ENCODE measurements at places on chromosomes 3 and 15. TPM values are rescaled to one million over a fixed set of nuclear protein-coding genes. Genes with fewer than 3 reads are reported as not detected.

GRCh38 chr3:159560214-159560979 is 428.2 kb upstream of the IL12A start:
- no peak for DNase-seq

DNA sequence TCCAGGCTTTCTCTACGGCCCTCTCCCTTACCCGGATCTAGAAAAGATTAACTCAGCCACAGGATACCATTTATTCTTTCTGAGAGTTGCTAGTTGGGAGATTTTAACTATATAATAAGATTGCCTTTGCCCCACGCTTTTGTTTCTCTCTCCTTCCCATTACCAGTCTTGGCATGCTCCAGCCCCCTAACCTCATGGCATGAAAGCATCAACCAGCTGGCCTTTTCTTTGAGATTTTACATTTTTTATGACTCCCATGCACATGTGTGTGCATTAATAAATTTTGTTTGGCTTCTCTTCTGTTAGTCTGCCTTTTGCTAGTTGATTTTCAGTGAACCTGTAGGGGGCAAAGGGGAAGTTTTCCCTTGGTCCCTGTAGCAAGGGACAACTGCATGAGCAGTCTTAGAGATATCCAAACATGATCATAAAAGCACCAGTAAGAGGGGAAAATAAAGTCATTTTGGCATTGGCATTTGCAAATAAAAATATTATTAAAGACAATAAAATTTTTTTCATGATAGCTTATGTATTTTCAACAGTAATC is 73.6 kb downstream of the OXSM start:
- DNase-seq: no peak

DNA sequence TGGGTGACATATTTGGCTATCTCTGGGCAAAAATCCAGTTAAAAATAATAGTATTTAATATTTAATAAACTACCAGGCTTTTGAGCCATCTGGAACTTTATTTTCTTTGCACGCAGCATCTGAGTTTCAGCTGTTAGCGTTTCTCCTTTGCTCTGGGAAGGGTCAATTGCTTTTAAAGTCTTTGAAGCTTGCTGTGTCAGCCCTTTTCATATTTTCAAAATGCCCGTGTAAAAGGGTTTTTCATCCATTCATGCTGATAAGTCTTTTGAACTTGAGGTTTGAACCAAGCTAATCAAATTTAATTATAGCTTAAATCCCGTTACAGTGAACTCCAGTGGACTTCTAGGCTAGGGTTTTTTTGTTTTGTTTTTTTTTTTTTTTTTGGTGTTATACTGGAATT is 79.1 kb downstream of the SLC25A26 start:
- DNase-seq: no peak

DNA sequence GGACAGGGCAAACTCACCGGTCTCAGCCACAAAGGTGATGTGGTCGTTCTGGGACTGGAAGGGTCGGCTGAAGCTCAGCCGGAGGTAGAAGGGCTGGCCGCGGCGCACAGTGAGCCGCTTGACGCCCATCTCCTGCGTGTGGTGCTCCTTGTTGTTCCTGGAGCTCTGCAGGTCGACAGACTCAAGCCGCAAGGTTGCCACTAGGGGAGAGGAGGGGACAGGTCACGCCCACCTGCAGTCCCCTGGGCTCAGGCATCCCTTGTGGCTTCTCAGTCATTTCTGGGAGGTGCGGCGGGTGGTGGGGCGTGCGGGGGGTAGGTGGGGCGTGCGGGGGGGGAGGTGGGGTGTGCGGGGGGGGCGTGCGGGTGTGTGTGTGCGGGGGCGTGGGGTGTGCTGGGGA is 26.7 kb upstream of the TGM5 start:
- no peak for DNase-seq

GRCh38 chr3:98440283-98440682 is 22.7 kb upstream of the OR5K1 start:
- no peak for DNase-seq

GRCh38 chr15:39851500-39852092 is 68.5 kb downstream of the GPR176 start:
- no peak for DNase-seq

- no peak for DNase-seq
These were observed 884.7 kb downstream of the NAALADL2 start for GRCh38 chr3:175743733-175744400.

DNA sequence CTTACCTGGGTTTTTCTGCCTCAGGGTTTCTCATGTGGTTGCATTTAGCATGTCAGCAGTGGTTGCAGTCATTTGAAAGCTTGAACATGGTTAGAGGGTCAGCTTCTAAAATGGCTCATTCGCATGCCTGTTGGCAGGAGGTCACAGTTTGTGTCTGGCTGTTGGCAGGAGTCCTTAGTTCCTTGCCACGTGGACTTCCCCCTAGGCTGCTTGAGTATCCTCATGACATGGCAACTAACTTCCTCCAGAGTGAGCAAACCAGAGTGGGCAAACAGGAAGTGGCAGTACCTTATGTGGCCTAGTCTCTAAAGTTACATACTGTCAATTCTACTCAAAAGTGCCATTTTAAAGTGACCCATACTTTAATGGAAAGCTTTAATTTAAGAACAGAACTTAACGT is 3.4 kb upstream of the UNC13C start:
- no peak for DNase-seq

DNA sequence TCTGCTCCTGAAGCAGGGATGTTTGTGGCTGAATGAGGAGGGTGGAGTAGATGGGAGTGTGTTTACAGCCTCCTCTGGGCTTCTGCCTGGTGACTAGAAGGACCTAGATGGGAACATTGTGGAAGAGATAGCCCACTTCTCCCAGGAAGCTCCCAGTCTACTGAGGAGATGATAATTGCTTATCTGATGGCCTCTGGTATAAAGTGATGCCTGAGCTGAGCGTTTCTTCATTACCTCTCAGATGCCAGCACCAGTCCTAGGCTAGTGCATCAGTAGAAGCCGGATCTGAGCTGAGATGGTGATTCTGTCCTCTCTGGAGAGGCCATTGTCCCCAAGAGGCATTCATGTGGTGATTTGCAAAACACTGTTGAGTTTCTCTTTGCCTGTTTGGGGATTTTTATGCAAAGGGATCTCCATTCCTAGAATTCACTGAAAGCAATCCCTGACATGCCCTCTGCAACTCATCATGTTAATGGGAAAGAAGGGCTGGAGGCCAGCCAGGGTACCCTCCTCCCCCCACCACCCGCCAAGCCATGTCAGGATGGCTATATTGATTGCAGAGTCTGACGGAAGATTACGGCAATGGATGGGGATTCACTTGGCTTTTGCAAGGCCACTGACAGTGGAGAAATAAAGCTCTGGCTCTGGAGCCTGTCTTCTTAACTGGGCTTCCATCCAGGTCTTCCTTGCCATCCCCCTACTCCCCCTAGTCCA is 166.4 kb upstream of the ROPN1 start:
- no peak for DNase-seq

DNA sequence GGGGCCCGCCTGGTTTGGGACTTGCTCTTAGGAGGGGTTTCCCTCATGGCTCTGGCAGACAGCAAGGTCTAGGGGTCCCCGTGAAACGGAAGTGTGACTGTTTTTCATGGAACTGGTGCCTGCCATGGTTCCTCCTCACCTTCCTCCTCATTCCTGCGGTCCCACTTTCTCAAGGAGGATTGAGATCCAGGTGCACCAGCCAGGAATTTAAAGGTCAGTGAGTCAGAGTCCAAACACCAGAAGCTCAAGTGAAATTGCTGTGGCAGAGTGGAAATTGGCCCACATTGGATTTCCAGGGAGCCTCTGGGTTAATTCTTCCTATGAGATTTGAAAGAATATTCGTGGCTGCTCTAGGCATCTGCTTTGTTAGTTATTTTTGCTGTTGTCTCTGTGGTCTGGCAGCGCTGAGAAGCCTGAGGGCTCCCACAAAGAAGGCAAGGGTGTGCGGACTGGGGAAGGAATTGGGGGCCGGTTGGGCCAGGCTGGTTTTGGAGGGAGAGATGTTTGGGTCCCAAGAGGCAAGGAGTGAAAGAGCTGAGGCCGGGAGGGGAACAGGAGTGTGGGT is 60.4 kb upstream of the TNFAIP8L3 start:
- DNase-seq: no peak

DNA sequence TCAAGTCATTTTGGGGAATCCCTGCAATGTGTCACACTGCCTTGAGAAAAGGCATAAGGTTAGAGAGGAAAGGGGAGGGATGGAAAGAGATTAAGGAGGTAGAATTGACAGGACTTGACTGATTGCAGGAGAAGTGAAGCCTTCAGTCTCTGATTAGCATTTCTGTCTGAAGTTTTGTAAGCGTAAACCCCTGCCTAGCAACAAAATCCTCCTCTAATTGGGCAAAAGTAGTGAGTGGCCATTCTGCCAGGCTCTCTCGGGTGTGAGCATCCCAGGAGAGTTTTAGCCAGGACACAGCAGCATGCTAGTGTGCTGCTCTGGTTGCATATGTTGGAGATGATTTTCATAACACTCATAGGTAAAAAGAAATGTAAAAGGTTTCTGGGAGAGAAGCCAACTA is 117.0 kb upstream of the MRPL3 start:
- DNase-seq: no peak

GRCh38 chr3:31075876-31076275 is 181.4 kb upstream of the GADL1 start:
- DNase-seq: no peak

DNA sequence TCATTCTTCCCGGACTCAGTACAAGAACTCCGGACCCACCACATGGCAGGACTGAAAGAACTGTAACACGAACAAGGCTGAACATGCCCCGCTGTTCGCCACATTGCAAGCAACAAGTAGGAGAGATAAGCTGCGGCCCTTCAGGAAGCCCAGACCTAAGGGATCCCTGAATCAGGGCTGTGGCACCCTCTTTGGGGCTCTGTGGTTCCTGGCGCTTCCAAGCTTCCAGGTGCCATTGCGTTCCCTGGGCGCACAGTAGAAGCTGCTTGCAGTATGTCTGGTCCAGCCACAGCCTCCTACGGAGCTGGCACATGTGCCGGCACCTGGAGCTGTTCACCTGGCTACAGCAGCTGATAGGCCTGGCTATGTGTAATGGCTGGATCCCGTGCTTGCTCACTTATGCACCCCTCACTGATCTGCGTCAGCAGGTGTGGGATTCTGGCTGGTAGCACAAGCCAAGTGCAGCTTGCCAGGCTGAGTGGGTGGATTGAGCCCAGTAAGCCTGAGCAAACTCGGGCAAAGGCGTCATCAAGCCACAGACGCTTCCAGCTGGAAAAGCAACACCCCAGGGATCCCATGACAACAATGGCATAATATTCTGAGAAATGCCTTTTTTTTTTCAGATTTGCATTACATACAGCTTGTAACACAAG is 748.6 kb upstream of the GBE1 start:
- no peak for DNase-seq

GRCh38 chr15:52728899-52729298 is 49.7 kb upstream of the ATOSA start:
- DNase-seq: no peak

- no peak for DNase-seq
These were observed 1.9 kb upstream of the FETUB start for GRCh38 chr3:186638259-186638658.

- DNase-seq: no peak
These were observed 260.6 kb downstream of the MEX3B start for GRCh38 chr15:81785181-81785580.

GRCh38 chr3:65230261-65231139 is 542.7 kb upstream of the ADAMTS9 start:
- DNase-seq: no peak

- DNase-seq: no peak
These were observed 18.2 kb downstream of the TPM1 start for GRCh38 chr15:63060699-63061098.

DNA sequence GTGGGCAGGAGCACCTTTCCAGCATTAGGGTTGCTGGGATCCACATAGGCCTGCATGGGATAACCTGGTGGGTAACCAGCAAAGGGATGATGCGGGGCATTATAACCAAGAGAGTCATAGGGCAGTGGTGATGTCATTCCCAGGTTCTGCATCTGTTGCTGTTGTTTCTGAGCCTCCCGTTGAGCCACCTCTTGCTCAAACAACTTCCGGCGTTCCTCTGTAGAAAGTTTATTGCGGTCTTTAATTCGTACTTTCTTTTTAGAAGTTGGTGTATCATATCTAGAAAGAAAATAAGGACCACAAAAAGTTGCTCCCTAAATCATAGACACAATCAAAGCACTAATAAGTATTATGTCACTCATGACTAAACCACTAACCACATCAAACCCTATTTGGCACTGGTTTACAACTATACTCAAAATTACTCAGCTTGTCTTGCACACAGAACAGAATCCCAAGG is 77.8 kb downstream of the NBEAL2 start:
- no peak for DNase-seq

DNA sequence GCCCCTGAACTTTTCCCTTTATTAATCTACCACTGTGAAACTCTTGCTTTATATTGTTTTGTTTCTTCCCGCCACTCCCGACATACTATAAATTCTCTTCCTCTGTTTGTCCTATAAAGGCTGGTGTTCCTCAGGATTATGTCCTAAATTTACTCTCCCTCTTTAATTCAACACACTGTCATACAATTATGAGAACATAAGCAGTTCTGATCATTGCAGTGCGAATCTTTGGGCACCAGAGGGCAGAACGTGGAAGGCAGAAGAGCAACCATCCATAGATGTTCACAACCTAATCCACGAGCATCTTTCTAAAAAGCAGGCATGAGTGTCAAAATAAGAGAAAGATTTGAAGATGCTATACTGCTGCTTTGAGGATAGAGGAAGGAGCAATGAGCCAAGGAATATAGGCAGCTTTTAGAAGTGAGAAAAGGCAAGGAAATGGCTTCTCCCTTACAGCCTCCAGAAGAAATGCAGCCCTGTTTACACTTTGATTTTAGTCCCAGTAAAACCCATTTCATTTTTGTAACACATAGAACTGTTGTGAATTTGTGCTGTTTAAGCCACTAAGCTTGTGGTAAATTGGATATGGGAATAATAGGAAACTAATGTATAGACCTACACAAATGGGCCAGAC is 179.4 kb downstream of the GBE1 start:
- no peak for DNase-seq

DNA sequence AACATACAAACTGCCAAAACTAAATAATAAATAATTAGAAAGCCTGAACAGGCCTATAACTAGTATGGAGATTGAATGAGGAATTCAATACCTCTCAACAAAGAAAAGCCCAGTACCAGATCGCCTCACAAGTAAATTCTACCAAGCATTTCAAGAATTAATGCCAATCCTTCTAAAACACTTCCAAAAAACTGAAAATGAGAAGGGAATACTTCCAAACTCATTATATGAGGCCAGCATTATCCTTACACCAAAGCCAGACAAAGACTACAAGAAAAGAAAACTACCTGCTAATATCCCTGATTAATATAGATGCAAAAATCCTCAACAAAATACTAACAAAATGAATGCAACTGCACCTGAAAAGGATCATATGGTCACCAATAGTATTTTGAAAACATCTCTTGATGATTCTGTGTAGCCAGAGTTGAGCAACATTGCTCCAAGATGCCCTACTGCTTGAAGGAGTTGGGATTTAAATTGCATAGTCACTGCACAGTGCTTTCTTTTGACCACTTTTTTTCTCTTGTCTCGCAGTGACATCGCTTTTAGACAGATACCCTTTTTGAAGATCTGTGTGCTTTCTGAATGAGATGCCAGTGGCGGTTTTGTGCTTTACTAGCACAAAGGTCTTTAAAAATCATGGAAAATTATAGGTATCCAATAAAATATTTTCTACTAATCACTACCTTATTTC is 487.2 kb upstream of the RASGRP1 start:
- DNase-seq: no peak

IMPG2 gene
- 0.28 TPM for total RNA-seq

MOBP gene
- 2.4 TPM for total RNA-seq

WDR72 gene
- total RNA-seq: 0.64 TPM

GPR149 gene
- total RNA-seq: 0.09 TPM

GOLGA8H gene
- 0.28 TPM for total RNA-seq

LIPC gene
- not detected for total RNA-seq

GOLGA6A gene
- 4.4 TPM for total RNA-seq

TNFAIP8L3 gene
- 3.5 TPM for total RNA-seq

CPLX3 gene
- total RNA-seq: 59.8 TPM

PSMD2 gene
- total RNA-seq: 230 TPM

SLC22A13 gene
- 1.6 TPM for total RNA-seq

GHSR gene
- total RNA-seq: not detected

Measured in prostate gland (tissue), 2 donors.